Fibroblast of mammary gland (primary cell): ENCODE measurements at places on chromosomes 5 and 9.

- no peak for DNase-seq
These were observed 148.7 kb downstream of the FOCAD start for GRCh38 chr9:20832775-20833174.

DNA sequence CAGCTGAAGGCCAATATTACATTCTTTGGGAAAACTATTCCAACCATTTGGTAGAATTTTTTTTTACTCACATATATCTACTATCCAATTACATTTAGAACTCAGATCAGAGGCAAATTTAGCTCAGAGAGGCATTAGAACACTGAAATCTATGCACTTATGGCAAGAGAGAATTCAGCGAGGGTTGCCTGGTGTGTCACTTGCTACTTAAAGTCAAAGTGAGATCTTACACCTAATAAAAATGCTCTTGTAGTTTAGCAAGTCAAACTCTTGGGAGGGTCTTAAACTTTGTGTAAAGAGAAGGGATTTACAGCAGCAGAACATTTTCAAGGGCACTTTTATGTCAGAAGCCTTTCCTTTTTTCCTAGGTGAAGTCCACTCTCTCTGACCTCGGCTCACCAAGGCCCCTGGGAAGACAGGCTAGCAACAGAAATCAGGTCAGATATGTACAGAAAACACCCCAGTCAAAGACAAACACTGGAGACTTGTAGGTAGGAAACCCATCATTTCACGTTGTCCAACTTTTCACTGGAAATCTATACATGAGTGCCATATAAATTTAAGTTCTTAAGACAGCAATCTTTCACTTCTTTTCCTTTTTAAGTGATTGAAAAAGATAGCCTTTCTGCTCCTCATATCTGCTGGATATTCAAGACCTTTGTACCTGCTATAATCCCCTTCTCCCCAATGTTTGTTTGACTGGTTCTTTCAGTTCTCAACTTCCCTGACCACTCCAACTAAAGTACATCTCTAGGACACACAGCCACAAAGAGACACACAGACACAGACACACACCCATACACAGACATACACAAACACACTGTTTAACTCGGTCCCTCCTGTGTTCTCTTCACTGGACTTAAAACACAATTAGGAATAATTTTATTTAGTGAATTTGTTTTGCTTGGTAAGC is 635.8 kb downstream of the PDE4D start:
- no peak for DNase-seq

DNA sequence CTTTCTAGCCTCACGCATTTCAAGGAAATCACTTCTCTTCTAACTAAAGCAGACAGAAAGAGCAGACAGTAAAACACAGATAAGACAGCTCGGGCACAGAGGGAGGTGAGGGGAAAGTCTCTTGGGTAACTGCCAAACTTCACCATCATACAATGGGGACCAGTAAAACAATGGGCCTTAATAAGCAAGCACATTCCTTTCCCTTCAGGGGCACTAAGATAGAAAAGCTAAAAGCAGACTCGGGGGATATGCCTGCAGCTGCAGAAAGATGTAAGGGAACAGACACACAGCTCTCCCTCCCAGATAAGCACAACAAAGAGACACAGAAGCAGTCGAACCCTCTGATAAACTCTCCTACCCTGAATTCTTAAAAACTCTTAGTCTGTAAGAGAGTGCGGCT is 15.6 kb upstream of the CKS2 start:
- no peak for DNase-seq

DNA sequence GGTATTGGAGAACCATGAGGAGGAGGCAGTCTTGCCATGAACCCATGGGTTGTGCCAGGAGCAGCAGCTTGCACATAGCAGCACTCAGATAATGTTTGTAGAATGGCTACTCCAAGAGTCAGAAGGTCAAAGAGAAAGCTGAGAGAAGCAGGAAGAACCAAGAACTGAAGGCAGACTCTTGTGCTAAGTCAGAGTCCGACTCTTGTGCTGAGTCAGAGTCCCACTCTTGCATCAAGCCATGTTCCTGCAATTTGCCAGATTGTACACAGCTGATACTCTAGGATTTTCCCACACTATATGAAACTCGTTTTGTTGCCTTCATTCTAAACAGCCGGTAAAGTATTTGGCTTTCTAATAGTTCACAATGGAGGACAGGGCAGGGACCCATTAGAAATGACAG is 26.2 kb upstream of the HSPA9 start:
- DNase-seq: peak; percentile 79

DNA sequence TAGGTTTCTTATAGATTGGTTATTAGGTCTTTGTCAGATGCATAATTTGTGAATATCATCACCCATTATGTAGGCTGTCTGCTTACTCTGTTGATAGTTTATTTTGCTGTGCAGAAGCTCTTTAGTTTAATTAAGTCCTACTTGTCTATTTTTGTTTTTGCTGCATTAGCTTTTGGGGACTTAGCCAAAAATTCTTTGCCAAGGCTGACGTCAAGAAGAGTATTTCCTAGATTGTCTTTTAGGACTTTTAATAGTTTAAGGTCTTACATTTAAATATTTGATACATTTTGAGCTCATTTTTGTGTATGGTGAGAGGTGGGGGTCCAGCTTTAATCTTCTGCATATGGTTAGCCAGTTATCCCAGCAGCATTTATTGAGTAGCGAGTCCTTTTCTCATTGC is 24.8 kb upstream of the ANGPTL2 start:
- DNase-seq: no peak

DNA sequence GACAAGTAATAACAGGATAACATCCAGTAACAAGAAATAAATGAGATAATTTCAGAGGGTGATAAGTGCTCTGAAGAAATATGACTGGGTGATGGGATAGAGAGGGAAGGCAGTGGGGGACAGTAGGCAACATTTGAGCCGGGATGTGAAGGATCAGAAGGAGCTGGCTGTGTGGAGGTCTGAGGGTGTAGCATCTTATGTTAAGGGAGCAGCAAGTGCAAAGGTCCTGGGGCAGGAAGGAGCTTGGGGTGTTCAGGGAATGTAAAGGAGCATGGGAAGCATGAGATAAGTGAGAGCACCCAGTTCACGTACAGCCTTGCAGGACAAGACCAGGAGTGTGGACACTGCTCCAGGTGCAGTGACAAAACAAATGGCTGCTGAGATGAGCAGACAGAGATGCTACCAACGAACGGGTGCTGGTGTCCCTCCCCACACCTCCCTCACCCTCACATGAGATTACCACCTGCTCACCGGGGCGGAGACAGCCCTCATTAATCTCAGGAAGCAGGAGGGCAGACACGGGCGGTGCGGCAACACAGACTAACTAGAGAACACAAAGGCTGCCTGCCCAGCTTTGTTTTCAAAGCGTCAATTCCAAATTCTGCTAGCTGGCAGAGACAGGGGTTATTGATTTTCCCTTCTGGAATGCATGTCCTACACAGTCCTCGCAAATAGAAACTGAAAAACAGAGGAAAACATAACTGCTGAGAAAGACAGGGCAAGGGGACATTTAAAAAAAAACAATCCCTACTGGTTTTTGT is 298.1 kb upstream of the PANK3 start:
- DNase-seq: no peak

- no peak for DNase-seq
These were observed 21.5 kb upstream of the DMRT2 start for GRCh38 chr9:1028501-1029190.

DNA sequence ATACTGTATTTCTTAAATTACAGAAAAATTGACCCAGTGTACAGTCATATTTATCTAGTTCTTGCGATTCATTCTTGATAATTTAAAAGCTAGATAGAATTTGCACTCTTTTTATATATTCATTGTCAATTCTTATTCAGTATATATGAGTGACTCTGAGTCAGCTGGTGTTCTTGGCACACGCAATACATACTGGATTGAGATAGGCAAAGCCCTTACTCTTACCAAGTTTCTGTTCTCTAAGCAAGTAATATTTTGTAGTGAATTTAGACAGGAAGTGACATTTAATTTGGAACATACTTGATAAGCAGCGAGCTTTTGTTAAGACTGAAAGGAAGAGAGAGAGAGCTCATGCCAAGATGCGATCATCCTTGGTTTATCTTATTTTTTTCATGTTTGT is 57.7 kb downstream of the GPBP1 start:
- peak; percentile 23 for DNase-seq
